ENCODE measurements at places on chromosomes 4 and X.
A peak's percentile ranks its signal among the peaks of the same experiment; 100 is the strongest.

DNA sequence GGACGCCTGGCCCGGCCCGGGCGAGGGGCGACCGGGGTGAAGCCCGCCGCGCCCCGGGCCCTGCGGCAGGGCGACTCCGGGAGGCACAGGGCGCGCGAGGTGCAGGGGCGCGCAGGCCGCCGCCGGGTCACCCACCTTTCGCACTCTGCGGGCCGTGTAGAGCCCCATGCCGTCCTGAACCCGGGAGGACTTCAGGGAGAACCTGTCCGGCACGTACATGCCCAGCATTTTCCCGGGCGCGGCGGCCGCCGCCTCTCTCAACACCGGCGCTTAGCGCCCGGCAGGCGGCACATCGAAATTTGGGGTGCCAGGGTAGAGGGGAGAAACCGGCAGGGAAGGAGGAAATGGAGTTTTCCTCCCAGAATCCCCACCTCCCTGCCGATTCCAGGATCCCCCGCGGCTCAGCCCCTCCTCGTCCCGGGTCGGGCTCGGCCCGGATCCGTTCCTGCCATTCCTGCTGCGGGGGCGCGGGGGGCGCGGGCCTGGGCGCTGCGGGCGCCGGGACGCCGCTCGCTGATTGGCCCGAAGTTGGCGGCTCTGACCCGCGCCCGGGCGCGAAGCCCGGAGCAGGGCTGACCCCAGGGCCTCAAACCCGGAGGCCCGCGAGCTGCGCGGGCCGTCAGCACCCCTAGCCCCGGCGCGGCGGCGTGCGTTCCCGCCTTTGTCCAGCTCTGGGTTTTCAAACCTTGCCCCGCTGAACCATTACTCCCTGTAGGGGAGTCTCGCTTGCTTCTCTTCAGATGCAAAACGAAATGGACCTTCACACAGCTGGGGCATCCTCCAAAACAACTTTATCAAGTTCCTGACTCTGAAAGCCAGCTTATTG lies at the start of gene PRDM5:
TSS of gene PRDM5 (minus strand) at position 346 of the 826 bp plus-strand sequence. CDS start at position 228, 118 bp downstream.
- no peak for DNase-seq

- peak; percentile 20 for DNase-seq
These were observed 77.1 kb upstream of the ATXN3L start for GRCh38 chrX:13396924-13397323.

DNA sequence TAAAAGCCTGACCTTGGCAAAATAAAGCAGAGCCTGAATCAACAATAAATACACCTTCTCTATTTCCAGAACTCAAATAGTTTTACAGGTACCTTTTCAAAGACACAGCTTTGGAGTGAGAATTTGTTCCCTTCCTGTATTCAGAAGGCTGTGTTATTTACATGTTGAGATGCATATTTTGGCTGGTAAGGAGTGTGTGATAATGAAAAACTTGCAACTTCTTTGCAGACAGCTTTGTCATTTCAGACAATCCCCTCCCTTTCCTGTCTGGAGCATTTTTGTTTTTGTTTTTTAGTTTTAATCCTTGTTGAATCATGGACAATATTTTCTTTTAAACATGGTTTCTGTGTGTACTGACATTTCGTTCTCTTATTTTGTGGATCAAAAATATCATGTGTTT lies 493.8 kb downstream of the FAT4 start:
- no peak for DNase-seq

DNA sequence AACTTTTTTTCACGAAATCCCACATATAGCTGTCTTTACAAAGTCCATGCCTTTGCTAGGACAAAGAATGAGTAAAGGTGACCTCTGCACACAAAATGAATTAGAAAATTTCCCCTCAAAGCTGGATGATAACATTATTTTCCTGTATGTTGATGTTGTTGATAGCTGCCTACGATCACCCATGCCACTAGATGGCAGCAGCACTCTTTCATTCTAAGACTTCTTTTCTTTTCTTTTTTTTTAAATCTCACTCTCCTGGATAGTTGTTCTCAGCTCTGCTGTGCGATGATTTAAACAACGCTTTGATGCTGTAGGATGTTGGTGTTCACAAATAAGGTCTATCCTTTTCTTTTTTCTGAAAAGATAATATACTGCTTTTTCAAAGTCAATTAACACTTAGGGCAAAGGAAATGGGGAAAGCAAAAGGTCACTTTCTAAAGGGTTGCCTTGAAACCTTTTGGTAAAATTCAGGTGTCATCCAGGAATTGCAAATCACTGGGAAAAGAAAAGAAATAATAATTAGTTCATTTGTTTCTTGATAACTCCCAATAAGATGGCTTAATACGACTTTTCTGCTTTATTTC lies 266.8 kb downstream of the C4orf33 start:
- DNase-seq: peak; percentile 57

- DNase-seq: no peak
These were observed 122.6 kb downstream of the COMMD8 start for GRCh38 chr4:47340914-47341313.

GRCh38 chr4:159101988-159102621 lies 774 bp upstream of the RAPGEF2 start:
- DNase-seq: no peak

- DNase-seq: no peak
These were observed 153.9 kb downstream of the CCNG2 start for GRCh38 chr4:77310931-77311330.

GRCh38 chrX:15815779-15816437 lies 25.6 kb downstream of the ZRSR2 start:
- DNase-seq: peak; percentile 6

- peak; percentile 5 for DNase-seq
These were observed 78.1 kb downstream of the LDB2 start for GRCh38 chr4:16820329-16820728.

- DNase-seq: peak; percentile 0
These were observed 329.9 kb downstream of the SMARCA1 start for GRCh38 chrX:129193357-129193756.

DNA sequence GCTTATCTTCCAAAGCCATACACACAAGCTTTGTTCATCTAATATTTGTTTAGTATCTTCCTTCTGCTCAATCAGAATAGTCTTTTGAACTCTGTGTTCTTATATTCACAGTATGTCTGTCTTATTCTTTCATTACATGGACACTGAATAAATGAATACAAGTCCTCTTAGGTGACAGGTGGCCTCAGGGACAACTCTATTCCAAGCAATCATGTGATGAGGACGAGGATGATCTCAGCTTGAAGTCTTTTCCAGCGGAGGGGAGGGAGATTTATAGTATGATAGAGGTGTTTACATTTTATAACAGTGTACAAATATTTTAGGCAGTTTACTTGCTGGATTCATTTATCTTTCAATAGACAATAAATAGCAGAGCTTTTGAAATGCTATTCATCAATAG lies 300.4 kb downstream of the NLGN4X start:
- DNase-seq: no peak

DNA sequence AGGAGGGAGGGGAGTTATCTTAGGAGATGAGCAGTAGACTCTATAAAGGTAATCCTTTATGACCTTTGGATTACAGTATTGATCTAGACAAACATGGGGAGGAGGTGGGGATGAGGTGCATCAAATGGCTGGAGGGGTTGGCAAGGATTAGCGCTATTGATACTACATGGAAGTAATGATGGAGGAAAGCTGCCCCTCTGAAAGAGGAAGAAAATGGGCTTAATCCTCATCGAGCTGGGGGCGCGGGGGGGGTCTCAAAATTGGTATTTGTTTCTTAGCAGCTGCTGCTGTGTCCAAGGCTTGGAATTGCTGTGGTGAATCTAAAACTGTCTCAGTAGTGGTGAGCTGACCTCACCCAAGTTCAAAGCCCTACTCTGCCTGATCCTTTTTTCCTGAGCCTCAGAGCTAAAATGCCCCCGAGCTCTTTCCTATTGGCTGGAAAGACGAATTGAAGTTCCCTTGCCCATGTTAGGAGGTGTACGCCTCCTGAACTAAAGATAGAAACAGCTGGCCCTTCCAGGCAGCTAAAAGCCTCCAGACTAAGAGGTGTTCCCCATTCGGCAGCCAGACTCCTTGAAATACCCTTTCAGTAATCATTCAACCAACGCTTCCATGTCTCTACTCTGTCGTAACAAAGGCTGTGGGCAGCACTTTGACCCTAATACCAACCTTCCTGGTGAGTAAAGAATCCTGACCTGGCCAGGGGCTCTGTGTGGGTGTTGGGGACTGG lies at the start of gene ITGB1BP2:
TSS of gene ITGB1BP2 (plus strand) at position 556 of the 730 bp plus-strand sequence. CDS start at position 613, 57 bp downstream.
- DNase-seq: no peak

DNA sequence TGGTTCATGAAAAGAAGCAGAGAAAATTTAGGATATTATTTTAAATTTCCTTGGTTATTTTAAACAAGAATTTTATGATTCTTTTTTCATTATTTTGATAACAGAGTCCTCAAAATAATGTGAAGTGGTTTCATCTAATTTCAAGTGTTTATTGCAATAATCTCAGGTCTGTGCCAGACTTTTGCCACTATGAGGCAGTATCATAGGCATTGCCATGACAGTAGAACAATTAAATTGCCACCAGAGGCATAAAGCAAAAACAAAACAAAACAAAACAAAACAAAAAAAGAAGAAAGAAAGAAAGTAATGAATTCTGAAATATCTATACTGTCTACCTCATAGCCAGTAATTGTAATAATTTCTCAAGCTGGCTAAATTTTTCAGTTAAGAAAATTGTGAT lies 739.2 kb downstream of the KCTD8 start:
- no peak for DNase-seq

DNA sequence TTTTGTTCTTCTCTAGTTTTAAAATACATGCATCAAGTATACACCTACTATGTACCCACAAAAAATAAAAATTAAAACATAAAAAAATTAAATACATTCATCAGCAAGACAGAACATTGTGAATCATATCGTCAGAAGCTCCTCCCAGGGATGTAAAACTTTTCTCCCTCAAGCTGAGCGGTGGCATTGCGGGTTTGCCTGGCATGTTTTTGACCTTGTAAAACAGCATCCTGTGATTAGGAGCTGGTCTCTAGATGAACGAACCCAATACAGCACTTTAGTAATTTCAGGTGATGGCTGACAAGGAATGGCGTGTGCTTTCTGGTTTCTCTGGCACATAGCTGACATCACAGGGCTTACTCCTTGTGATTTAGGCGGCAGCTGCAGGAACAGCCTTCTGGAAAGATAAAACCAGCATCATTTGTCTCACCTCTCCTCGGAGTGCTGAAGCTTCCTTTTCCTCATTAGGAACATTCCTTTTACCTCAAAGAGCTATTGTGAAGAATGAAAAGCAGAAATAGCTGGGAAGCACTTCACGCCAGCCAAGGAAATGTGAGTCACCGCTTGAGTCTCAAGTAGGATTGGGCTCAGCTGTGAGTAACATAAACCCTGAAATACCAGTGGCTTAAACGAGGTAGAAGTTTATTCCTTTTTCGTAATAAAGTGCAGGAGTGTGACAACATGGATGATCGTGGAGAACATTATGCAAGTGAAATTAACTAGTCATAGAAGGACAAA lies 44.3 kb downstream of the NYX start:
- DNase-seq: peak; percentile 91

- DNase-seq: no peak
These were observed 26.4 kb downstream of the MAGEE1 start for GRCh38 chrX:76453737-76454406.

DNA sequence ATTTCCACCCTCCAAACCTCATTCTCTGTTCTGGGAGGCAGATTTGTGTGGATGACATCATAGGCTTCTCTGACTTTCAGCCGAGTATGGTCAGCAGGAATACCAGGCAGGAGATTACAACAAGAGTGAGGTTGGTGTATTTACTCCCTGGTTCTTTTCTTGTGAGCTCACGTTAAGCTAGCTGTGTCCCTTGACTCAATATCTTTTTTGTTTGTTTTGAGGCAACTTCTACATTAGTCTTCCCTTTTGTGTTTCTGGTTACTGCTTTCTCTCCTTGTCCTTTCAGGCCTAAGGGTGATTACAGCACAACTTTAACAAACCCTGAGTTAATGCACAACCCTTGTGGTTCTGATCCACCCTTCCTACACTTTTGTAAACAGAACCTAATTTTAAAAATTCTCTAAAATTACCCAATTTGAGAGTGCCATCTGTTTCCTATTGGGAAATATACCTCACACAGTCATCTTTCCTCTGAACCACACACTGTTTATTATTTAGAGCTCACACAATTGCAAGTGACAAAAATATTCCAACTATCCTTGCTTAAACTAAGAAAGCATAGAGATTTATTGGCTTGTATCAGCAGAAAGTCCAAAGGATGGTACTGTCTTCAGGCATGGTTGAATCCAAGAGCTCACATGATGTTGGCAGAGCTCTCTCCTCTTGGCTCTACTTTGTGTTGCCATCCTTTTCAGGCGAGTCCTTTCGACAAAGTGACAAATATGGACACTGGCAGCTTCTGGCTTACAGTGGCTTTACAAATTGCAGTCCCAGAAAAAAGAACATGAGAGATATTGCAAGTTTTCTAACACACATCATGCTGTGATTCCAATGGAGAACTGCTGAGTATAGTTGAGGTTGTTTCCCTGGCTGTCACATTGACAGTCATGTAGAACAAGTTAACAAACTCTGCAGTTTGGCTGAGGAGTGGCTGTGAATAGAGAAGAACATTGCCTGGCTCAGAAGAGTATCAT lies 150.5 kb upstream of the DDIT4L start:
- DNase-seq: no peak

DNA sequence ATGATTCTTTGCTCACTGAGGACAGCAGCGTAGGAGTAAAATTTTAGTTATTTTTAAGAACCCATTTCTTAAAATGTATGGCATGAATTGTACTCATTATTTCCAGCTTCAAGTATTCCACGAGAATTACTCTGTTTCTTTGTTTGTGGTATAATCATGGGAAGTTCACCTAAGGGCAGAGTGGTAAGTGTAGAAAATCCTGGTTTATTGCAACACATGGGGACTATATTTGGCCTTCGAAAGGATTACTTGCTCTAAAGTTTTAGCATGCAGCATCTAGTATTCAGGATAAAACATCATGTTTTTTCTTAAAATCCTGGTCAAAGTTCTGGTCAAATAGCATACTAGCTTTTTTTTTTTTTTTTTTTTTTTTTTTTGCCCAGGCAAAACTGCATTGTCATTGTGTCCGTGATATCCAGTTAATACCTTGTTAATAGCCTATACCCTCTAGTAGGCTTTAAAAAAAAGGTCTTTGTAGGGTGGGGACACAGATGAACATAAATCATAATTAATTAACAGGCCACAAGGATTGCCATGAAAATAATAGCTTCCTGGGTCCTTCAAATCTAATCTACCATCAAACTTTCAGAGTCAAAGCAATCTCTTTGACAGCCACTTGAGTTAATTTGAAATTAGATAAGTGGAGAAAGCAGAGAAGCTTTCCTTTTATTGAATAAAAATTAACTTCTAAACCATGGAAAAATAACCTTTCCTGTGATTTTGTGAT lies 44.6 kb upstream of the VEGFC start:
- DNase-seq: no peak

- no peak for DNase-seq
These were observed 69.3 kb downstream of the GPC4 start for GRCh38 chrX:133346026-133346425.

DNA sequence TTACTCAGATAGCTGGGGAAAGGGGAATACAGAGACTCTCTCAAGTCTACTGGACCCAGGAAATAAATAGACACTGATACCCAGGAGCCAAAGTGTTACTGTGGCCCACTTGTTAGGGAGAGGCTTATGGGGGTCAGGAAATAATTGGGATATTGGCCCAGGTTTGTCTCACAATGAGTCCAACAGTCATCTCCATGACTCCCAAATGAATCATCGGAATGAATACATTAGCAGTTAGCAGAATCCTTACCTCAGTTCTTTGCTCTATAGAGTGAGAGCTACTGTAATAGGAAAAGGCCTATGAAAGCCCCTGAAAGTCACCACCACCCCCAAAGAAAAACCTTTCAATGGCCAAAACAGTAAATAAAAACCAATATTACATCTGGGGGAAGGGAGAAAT lies 42.4 kb upstream of the ARHGEF6 start:
- peak; percentile 64 for DNase-seq

GRCh38 chrX:134158821-134159512 lies 78.0 kb upstream of the CCDC160 start:
- DNase-seq: no peak

All from HT1080 (cell line).